ENCODE measurements at places on chromosomes 1 and 21. TPM values are rescaled to one million over a fixed set of nuclear protein-coding genes. Genes with fewer than 3 reads are reported as not detected.

Gene CORT
- 0.34 TPM for polyA plus RNA-seq

Gene WNT3A
- polyA plus RNA-seq = 0.03 TPM

Gene MEX3A
- 0.26 TPM for polyA plus RNA-seq

Gene GCSAML
- polyA plus RNA-seq = 0.67 TPM

Gene GBP6
- 0.01 TPM for polyA plus RNA-seq

Gene PTGFRN
- polyA plus RNA-seq = 6.6 TPM

Gene MSH4
- polyA plus RNA-seq = 0.10 TPM

Gene SYPL2
- polyA plus RNA-seq = 1.2 TPM

Gene OR6K3
- not detected for polyA plus RNA-seq

Gene SELL
- polyA plus RNA-seq = 3.8 TPM

Gene SCP2
- polyA plus RNA-seq = 343 TPM

Gene TLCD4
- 2.1 TPM for polyA plus RNA-seq

Gene ERICH3
- 0.05 TPM for polyA plus RNA-seq

Gene DISP3
- polyA plus RNA-seq = 0.01 TPM

Gene MYCL
- 0.33 TPM for polyA plus RNA-seq

Gene RHD
- polyA plus RNA-seq = not detected

Gene PLPP3
- 24.1 TPM for polyA plus RNA-seq

Gene TMEM269
- polyA plus RNA-seq = not detected

Gene SIM2
- 0.51 TPM for polyA plus RNA-seq

Gene DDR2
- polyA plus RNA-seq = 26.4 TPM

Gene IGFN1
- polyA plus RNA-seq = 13.3 TPM

Gene C1QA
- polyA plus RNA-seq = 271 TPM

Gene HSD3B1
- not detected for polyA plus RNA-seq

Gene CD247
- 0.79 TPM for polyA plus RNA-seq

Gene S100B
- 6.3 TPM for polyA plus RNA-seq

Gene KRTAP13-4
- polyA plus RNA-seq = not detected

Gene DYNLT5
- polyA plus RNA-seq = 0.83 TPM

Gene RIPK4
- 1.9 TPM for polyA plus RNA-seq

Gene BEND5
- 2.8 TPM for polyA plus RNA-seq

Gene C4BPA
- polyA plus RNA-seq = 0.34 TPM

Gene RAB4A
- polyA plus RNA-seq = 29.4 TPM

Gene PLEKHN1
- polyA plus RNA-seq = 0.38 TPM

Gene IL19
- polyA plus RNA-seq = 0.12 TPM

Gene SIPA1L2
- 2.7 TPM for polyA plus RNA-seq

Gene RIPPLY3
- polyA plus RNA-seq = not detected

Gene PLCH2
- polyA plus RNA-seq = 0.62 TPM

Gene CACNA1E
- polyA plus RNA-seq = 0.01 TPM

Gene SHISA4
- 11.0 TPM for polyA plus RNA-seq

Gene KRTAP21-2
- polyA plus RNA-seq = not detected

Gene PTPN14
- polyA plus RNA-seq = 8.8 TPM

Gene TLR5
- polyA plus RNA-seq = 4.2 TPM
